ENCODE measurements at places on chromosomes 7 and 10. TPM values are rescaled to one million over a fixed set of nuclear protein-coding genes. Genes with fewer than 3 reads are reported as not detected.

CPVL gene
- polyA plus RNA-seq: 14.7 TPM

DNA sequence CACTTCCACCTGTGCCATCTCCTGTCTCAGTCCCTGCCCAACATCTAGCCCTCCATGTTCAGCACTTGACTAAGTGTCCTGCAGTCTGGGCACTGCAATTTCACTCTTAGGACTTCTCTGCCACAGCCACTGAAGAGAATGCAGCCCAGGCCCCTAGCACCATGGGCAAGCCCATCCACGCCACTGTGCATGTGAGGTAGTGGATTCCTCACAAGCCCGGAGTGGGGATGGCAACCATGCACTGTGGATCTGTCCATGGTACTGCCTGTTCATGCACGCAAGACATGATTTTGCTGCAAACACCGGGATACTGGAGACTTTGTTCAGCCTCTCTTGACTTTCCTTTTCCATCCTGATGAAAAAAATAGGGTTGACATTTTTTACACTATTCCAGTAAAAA lies 12.3 kb downstream of the DDC start:
- no peak for DNase-seq

MYPN gene
- polyA plus RNA-seq: not detected

DNA sequence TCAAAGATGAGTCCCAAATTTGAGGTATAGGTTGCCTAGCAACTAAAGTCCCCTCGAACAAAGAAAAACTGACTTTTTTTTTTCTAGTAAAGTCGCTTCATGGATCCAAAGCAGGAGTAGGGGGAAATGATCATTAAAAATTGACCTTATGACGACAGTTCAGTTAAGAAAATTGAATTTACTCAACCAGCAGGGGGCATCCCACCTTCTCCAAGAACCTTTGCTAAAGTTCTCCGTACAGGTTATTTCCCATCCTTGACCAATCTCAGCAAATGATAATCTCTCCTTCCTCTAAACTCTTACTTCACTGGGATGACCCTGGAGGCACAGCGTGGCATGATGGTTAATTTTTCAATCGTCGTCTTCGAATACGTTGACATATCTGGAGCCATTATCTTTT lies 228.3 kb downstream of the CALN1 start:
- no peak for DNase-seq

GRCh38 chr7:133039614-133040013 lies 42.3 kb downstream of the CHCHD3 start:
- DNase-seq: no peak

LBX1 gene
- 27.5 TPM for polyA plus RNA-seq

DIP2C gene
- 36.3 TPM for polyA plus RNA-seq

DNA sequence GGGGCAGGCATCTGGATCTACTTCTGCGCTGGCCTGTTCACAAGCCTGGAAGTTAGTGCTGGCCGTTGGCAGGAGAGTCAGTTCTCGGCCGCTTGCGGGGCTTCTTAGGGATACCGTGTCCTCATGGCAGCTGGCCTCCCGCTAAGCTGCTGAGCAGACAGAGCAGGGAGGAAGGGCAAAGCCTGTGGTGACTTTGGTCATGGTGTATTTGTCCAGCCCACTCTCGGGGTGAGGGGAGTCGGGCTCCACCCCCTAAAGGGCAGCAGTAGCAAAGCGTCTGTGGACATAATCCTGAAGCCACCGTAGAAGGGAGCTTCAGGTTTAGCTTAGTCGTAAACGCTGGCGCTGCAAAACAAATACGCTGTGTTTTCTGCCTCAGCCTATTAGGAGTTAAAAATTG lies 12.2 kb downstream of the UBE3C start:
- no peak for DNase-seq

MBLAC1 gene
- 5.2 TPM for polyA plus RNA-seq

ZNF37A gene
- polyA plus RNA-seq: 20.9 TPM

C10orf90 gene
- polyA plus RNA-seq: 3.0 TPM

DNA sequence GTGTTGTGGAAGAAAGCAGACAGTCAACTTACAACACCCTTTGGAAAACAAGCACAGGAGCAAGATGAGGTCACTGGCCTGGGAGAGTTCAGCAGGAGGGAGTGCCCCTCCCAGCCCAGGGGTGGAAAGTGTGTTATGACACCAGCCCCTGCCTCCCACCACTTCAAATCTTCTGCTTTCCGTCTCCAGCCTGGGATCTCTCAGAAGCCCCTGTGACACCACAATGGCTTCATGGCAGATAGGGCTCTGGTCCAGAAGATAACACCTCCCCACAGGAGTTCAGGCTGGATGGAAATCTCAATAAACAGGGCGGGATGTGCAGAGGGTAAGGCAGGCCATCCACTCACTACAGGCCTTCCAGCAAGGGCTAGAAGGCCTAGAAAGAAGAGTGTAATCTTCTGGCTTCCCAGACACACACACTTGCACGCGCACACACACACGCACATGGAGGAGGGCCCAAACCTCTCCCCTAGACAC lies 48.7 kb upstream of the ZMIZ1 start:
- no peak for DNase-seq

- no peak for DNase-seq
Measured at GRCh38 chr7:149369497-149369896, 91.4 kb downstream of the ZNF777 start.

DNA sequence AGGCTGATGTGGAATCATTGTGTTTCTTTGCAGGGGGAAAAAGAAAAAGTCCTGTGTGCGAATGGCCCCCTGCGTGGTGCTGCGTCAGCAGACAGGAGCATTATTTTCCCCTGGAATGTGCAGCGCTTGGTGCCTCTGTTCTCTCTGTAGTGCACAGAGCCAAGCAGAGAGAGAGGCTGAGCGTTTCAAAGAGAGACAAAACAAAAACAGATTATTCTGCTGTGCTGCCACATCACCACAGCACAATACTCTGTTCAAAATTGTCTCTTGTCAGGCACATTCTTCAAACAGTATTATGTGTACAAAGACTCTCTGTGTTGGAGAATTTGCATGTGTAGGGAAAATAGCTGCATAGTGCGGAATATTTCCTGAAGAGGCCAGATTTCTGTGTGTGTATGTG lies 609.0 kb downstream of the SDK1 start:
- no peak for DNase-seq

ARPC1B gene
- 45.4 TPM for polyA plus RNA-seq

- DNase-seq: no peak
Measured at GRCh38 chr7:78148166-78148894, 349.8 kb downstream of the PHTF2 start.

LRRC4 gene
- polyA plus RNA-seq: 66.8 TPM

TMEM229A gene
- 3.7 TPM for polyA plus RNA-seq

- no peak for DNase-seq
Measured at GRCh38 chr7:150939052-150939451, 39.1 kb downstream of the KCNH2 start.

DNA sequence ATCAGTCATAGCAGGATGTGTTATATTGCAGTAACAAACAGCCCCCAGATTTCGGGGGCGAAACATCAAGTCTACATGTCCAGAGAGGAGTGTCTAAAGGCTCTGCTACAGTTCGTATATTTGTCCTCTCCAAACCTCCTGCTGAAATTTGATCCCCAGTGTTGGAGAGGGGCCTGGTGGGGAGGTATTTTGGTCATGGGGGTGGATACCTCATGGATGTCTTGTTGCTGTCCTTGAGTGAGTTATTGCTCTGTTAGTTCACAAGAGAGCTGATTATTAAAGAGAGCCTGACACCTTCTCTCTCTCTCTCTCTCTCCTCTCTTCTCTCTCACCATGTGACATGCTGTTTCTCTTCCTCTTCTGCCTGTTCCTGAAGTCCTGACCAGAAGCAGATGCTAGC lies 343.7 kb downstream of the TCERG1L start:
- no peak for DNase-seq

C10orf105 gene
- 8.2 TPM for polyA plus RNA-seq

PLAC9 gene
- 20.5 TPM for polyA plus RNA-seq

DNA sequence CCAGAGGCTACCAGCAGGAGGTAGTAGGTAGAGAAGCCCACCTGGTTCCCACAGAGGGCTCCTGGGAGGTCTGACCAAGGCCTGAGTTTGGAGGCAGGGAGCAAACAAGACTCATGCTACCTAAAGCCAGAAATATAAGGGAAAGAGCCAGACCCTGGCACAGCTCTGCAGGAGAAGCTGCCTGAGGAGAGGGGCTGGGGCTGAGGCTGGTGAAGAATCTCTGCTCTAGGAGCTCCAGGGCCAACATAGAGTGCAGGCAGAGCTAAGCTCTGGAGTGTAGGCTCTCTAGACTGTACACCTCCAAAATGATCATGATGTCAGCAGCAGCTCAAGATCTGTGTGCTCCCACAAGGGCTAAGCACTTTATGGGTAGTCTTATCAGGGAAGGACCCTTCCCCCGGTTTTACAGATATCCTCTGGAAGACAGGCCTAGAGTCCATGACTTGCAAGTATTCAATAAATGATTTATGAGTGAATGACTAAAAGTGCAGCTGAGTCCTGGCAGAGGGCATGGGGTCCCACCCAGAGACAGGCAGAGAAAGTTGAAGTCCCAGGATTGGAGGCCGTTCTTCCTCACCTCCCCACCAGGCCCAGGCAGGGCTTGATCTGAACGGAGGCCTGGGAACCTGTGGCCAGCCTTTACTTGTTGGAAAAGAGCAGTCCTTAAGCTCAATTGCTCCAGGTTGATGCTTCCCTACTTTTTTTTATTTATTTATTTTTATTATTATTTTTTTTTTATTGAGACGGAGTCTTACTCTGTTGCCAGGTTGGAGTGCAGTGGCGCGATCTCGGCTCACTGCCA lies 71.5 kb upstream of the LRRC4 start:
- no peak for DNase-seq

DNA sequence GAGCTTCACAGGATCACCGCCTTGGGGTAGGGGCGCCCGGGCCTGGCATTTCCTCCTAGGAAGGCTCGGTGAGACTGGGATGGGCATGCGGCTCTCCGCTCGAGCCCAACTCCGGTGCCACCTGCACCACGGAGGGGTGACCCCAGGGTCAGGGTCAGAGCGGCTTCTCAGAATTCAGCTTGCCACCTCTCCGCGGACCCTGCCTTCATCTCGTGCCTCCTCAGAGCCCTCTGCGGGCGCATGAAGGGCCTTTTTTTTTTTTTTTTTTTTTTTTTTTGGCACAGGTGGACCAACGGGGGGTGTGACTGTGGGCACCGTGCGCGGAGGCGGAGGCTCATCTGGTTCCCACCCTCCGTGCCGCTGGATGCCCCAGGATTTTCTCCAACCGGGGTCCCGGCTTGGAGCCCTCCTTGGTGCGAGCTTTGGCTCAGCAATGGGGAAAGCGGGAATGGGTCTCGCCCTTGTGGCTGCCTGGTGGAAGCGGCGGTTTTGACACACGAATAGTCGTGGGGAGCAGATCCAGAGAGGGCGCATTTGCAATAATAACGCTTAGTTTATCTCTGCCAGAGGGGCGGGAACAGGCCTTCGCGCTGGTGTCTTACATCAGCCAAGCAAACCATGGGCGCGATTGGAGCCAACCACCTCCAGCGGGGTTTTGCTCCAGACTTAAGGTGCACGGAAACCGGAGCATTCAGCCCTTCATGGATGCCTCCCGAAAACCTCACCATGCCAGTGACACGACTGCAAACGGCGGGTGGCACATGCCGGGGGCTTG lies 5.0 kb upstream of the TNRC18 start:
- peak; percentile 93 for DNase-seq

- no peak for DNase-seq
Measured at GRCh38 chr7:2182461-2182860, 50.3 kb downstream of the MAD1L1 start.

- peak; percentile 90 for DNase-seq
Measured at GRCh38 chr7:28272461-28272877, 91.9 kb upstream of the JAZF1 start.

PTF1A gene
- polyA plus RNA-seq: 0.74 TPM

DNA sequence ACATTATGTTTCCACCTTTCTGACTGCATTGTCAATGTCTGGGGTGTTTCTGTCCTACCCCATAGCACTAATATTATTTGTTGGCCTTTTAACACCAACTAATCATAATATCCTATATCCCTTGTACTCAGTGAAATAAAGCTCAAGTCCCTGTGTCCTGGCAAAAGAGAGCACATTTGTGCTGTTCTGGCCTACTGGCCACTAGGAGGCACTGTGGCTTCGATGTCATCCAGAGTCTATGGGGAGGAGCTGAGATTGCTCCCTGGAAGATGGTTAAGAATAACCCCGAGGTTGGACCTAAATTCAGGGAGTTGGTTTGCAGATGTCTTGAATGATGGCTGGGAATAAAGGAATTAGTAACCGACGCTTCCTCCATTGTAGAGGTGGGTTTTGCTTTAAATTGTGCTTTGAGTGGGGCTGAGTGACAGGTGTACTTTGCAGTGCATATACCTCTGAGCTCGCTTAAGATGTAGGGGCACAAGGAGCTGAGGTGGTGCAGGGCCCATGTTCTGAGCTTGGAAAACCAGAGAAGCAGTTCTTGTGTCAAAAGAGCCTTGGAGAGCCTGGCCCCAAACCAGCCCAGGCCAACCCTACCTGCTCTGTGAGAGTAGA lies 191.2 kb upstream of the PRSS1 start:
- DNase-seq: no peak

DNA sequence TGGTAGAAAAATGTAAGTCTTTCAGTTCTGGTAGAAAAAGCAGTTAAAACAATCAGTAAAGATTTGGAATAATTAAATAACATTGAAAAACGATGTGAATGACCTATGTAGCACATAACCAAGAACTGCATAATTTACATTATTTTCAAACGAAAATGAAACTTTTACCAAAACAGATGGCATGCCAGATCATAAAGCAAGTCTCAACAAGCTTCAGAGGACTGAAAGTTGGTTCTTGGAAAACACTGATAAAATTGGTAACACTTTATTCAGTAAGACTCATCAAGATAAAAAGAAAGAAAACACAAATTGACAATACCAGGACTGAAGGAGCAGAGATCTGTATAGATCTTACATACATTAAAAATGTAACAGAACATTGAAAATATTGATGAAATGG lies 92.8 kb downstream of the VIPR2 start:
- no peak for DNase-seq

SLC25A13 gene
- polyA plus RNA-seq: 24.9 TPM

PTER gene
- 8.6 TPM for polyA plus RNA-seq

DNA sequence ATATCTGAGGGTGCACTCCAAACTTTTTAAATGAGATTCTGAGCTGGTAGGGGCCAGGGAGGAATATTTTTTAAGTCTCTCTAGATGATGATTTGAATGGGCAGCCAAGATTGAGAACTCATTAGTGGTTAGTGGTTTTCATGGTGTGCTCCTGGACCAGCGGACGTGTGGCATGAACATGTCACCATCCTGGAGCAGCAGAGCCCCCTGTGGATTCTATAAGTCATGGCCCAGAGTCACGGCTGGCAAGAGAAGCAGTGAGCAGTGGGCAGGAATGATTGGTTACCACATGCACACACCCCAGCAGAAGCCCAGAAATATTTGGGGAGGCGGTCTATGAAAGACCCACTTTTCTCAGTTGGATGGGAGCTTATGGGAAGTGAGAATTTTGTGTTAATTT lies 21.2 kb upstream of the UCN3 start:
- no peak for DNase-seq

GRCh38 chr10:117096599-117097201 lies 41.4 kb downstream of the VAX1 start:
- DNase-seq: peak; percentile 59
